ENCODE measurements at places on chromosomes 2 and 18.

- no peak for DNase-seq
These were observed 304.1 kb upstream of the RND3 start for GRCh38 chr2:150791567-150791966.

- no peak for DNase-seq
These were observed at the start of the genes COL4A3 and COL4A4 for GRCh38 chr2:227163998-227164762. Gene COL4A3 (plus strand): TSS chr2:227164624. CDS start chr2:227164727, 103 bp downstream. Gene COL4A4 (minus strand): TSS chr2:227164205. CDS start chr2:227147483, 16,722 bp downstream.

DNA sequence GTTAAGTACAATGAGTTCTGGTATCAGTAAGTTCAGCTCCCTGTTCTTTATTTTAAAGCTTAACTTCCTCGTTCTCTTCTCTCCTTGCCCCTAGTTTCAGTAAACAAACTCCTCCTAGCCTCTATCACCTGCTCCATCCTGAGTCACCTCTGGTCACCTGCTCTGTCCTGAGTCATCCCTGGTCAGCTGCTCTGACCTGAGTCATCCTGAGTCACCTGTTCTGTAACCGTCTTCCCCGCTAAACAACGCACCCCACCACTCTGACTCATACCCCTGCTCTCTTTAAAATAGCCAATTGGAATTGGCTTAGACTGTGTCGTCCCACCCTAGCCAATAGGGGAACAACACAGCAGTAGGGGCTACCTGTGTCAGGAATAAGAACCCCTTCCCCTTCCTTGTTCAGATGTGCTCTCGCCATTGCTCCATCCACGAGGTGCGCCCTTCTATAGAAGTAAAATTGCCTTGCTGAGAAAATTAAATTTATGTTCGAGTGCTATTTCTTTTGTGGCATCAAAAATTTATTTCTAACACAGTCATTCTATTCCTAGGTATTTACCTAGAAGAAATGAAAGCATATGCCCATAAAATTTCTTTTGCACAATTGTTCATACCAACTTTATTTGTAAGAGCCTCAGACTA lies 24.9 kb upstream of the RMND5A start:
- no peak for DNase-seq

- no peak for DNase-seq
These were observed 53.8 kb downstream of the MYO1B start for GRCh38 chr2:191299010-191299409.

- no peak for DNase-seq
These were observed 51.8 kb downstream of the LPIN2 start for GRCh38 chr18:2960983-2961696.

- DNase-seq: no peak
These were observed 106.8 kb downstream of the ASAP2 start for GRCh38 chr2:9313443-9313842.

GRCh38 chr18:54877076-54877475 lies 48.8 kb downstream of the RAB27B start:
- DNase-seq: no peak

DNA sequence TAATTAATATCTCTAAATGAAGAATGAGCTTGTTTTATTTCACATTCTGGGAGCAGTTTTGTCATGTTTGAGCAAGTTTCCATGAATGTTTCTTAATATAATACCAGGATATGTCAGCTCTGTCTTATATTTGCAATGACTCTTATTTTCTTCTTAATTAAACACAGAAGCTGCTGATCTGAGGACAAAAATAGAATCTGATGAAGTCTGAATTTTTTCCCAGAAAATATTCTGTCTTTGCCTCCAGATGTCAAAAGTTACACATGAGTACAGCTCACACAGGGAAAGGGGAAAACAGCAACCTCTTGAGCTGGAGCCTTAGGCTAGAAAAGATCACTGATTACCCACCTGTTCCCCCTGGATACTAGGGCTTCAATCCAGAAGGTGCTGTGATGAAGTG lies 606.6 kb upstream of the SYT4 start:
- DNase-seq: no peak

- DNase-seq: no peak
These were observed 626.8 kb upstream of the ZEB2 start for GRCh38 chr2:145146691-145147090.

DNA sequence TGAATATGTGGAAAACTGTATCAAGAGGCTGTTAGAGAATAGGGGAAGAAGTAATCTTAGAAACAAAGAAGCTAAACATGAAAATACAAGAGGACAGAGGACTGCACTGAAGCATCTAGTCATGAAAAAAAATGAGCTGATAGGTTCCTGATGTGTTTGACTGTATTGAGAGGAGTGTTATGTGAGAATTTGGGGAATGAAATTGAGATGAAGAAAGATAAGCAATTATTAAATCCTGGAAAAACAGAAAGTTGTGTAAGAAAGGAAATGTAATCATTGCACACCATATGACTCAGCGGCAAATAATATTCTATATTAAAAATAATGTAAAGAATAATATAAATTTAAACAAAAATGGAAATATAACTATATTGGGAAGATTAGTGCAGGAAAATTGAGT lies 71.2 kb downstream of the SEMA4F start:
- no peak for DNase-seq

- DNase-seq: no peak
These were observed 244.7 kb downstream of the HNMT start for GRCh38 chr2:138209009-138209408.

DNA sequence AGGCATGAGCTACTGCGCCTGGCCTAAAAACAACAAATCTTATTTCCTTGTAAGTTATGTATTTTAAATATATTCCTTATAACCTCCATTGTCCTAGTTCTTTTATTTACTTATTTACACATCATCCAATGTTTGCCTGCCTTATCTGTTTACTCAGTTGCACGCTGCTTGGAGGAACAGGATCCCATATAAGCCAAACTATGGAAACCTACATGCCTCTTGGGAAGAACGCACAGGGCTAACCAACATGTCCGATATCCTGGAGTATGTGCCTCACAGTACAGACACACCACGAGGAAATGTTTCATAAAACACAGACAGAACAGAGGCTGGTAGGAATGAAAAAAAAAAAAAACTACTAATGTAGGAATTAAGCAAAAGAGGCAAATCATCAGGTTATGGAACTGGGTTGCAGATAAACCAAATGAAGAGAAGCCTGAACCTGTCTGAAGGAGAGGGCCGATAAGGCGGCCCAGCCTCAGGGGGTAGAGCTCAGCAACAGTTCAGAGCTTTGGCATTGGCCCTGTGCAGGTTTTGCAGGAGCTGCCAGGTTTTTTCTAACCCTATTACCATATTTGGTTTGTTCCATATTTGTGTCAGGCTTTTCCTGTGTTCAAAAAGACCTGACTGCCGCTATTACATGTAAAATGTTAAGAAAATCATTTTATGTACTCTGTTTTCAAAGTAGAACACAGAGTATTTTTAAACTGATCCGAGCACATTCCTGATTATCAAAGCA lies 19.9 kb upstream of the SP3 start:
- DNase-seq: no peak

DNA sequence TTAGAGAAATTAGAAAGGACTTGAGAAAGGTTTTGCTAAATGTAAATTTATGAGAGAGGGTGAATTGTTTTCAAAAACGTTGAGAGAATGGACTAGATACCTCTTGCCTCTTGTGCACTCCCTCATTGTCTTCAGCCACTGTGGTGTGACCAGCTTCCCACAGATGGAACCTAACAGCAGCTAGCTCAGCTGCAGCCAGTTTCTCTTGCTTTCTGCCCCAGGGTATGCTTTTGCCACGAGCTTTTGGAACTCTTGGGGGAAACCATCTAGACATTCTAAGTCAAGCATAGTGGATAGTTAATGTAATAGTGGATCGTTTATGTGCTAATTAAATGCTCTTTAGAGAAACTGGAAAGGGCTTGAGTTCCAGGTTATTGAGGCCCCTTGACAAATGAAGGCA lies 288.2 kb downstream of the CTNNA2 start:
- no peak for DNase-seq
